ENCODE measurements at places on chromosomes 7 and 10. TPM values are rescaled to one million over a fixed set of nuclear protein-coding genes. Genes with fewer than 3 reads are reported as not detected.

Gene CALHM3
- total RNA-seq, result not detected

GRCh38 chr7:108090791-108091460 is 39.2 kb downstream of the LAMB4 start:
- no peaks in the 10 kb centered on the region for H3K36me3 ChIP-seq
- H3K4me3 ChIP-seq, result no peak overlapping the region
- H3K27ac ChIP-seq, result no peak overlapping the region
- DNase-seq, result no peak
- H3K27me3 ChIP-seq, result no peaks in the 10 kb centered on the region

Gene TSPAN13
- total RNA-seq, result 6.4 TPM

- no peak for DNase-seq
- no peak overlapping the region for H3K4me3 ChIP-seq
- H3K27ac ChIP-seq, result no peak overlapping the region
Observed at GRCh38 chr7:141012696-141013344, 1.9 kb downstream of the MRPS33 start.

DNA sequence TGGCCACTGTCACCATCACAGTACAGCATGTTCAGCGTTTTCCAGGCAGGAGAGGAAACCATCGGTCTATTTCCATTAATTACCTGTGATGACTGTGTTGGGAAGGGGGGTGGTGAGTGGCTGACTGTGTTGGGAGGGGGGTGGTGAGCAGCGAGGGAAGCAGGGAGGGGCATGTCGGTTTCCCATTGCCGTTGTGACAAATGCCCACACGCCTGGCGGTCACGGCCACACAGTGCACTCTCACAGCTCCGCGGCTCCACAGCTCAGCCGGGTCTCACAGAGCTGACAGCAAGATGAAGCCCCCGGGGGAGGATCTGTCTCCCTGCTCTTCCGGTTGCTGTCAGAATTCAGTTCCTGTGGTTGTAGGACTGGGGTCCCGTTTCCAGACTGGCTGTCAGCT is 39.0 kb downstream of the AP5Z1 start:
- H3K27ac ChIP-seq, result no peak overlapping the region
- no peaks in the 10 kb centered on the region for H3K36me3 ChIP-seq
- H3K4me3 ChIP-seq, result no peak overlapping the region
- H3K4me1 ChIP-seq, result peaks cover 3% of the 10 kb centered on the region

DNA sequence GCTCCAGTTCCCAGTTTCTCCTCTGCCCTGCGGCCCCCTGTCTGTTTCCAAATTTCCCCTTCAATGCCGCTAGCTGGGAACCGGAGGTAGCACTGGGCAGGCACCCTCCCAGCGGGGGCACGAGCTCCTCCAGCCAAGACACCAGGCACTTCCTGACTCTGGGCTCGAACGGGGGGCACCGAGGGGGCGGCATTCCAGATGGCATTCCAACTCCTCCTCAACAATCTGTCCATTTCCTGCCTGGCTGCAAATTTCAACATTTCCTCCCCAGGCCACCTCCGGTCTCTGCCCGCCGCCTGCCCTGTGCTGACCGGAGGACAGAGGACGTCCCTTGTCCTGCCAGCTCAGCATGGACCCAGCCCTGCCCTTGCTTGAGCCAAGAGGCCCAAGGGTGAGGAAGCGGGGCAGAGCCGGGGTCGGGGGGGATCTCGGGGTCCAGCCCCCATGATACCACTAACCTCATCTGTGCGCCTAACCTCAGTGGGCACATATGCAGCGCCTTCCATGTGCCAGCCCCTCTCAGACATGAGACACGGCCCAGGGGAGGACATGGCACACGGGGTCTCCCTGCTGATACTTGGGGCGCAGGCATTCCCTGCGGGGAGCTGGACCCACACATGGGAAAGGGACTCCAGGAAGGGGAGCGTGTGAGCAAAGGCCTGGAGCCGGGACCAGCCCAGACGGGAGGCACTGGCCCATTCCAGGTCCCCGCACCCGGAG is 58.0 kb downstream of the PDGFA start:
- no peak overlapping the region for H3K27ac ChIP-seq
- H3K4me1 ChIP-seq, result peaks cover 22% of the 10 kb centered on the region
- no peaks in the 10 kb centered on the region for H3K27me3 ChIP-seq
- no peaks in the 10 kb centered on the region for H3K36me3 ChIP-seq

DNA sequence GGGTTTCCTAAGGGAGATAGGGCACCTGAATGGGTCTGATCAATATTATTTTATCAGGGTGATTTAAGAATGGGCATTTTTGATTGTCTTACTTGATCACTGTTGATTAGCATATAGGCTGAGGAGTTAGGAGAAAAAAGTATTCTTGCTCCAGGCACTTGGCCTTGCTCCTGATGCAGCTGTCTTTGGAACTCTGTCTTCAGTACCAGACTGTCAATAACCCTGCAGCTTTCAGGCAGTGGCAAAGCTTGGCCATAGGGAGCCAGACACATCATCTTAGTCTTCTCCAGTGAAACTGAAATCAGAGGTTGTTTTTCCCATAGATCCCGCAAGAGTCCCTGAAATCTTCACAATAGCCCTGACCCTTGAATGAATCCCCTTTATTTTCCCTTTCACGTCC is 47.2 kb downstream of the EXOC4 start:
- H3K27me3 ChIP-seq, result no peaks in the 10 kb centered on the region
- H3K4me1 ChIP-seq, result peaks cover 11% of the 10 kb centered on the region
- H3K4me3 ChIP-seq, result no peak overlapping the region
- no peak overlapping the region for H3K27ac ChIP-seq
- no peak for DNase-seq

- peak overlapping the region; percentile 53 for H3K27ac ChIP-seq
- no peaks in the 10 kb centered on the region for H3K27me3 ChIP-seq
- peaks cover 10% of the 10 kb centered on the region for H3K4me1 ChIP-seq
Observed at GRCh38 chr7:8205537-8205936, 56.4 kb downstream of the ICA1 start.

GRCh38 chr7:86933295-86933845 is 126.1 kb downstream of the ELAPOR2 start:
- no peak overlapping the region for H3K27ac ChIP-seq
- H3K36me3 ChIP-seq, result no peaks in the 10 kb centered on the region
- no peak for DNase-seq
- peaks cover 11% of the 10 kb centered on the region for H3K4me1 ChIP-seq

- H3K4me3 ChIP-seq, result peak overlapping the region; percentile 46
- H3K27me3 ChIP-seq, result no peaks in the 10 kb centered on the region
- peaks cover 12% of the 10 kb centered on the region for H3K4me1 ChIP-seq
- no peak for DNase-seq
- H3K27ac ChIP-seq, result no peak overlapping the region
Observed at GRCh38 chr10:60082341-60082740, 176.0 kb upstream of the CCDC6 start.

GRCh38 chr7:11747715-11748485 is 84.1 kb downstream of the THSD7A start:
- H3K4me3 ChIP-seq, result no peak overlapping the region
- H3K27me3 ChIP-seq, result no peaks in the 10 kb centered on the region
- H3K4me1 ChIP-seq, result no peaks in the 10 kb centered on the region
- no peaks in the 10 kb centered on the region for H3K36me3 ChIP-seq

Gene VAX1
- total RNA-seq, result not detected

DNA sequence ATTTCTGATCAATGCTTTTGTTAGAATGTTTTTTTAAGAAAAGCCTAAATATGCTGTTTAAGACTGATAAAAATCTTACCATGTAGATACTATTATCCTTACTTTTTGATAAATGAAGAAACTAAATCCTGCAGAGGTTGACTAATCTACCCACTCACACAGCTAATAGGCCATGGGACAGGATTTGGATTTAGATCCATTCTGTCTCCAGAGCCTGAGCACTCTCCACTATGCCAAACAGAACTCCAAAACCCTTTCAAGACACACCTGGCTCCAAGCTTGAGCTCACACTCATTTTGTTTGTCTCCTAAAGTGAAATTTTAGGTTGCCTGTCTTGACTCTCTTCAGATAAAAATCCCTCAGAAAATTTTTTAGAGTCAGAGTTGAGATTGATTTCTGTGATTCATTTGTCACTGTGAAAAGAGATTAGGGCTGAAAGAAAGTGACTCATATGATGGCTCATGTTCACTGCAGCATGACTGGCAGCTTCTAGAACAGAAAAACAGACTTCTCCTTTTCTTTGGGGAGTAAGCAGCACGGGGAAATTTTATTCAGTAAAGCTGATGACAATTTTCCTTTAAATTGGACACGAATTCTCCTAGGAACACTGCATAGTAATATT is 132.3 kb upstream of the POT1 start:
- peak overlapping the region; percentile 60 for H3K27ac ChIP-seq
- H3K36me3 ChIP-seq, result no peaks in the 10 kb centered on the region
- H3K27me3 ChIP-seq, result no peaks in the 10 kb centered on the region
- DNase-seq, result no peak
- H3K4me1 ChIP-seq, result peaks cover 15% of the 10 kb centered on the region

GRCh38 chr10:34504534-34504933 is 310.6 kb downstream of the PARD3 start:
- no peak overlapping the region for H3K27ac ChIP-seq
- H3K4me3 ChIP-seq, result no peak overlapping the region
- no peaks in the 10 kb centered on the region for H3K4me1 ChIP-seq
- no peak for DNase-seq

- DNase-seq, result no peak
- no peaks in the 10 kb centered on the region for H3K36me3 ChIP-seq
- peak overlapping the region; percentile 59 for H3K27ac ChIP-seq
- H3K4me3 ChIP-seq, result peak overlapping the region; percentile 48
- H3K4me1 ChIP-seq, result peaks cover 56% of the 10 kb centered on the region
Observed at GRCh38 chr10:122149561-122150505, 121.3 kb upstream of the BTBD16 start.

Gene MGAM2
- 0.54 TPM for total RNA-seq

Gene PMS2
- 14.2 TPM for total RNA-seq

GRCh38 chr10:128210215-128211063 is 84.2 kb upstream of the MKI67 start:
- no peaks in the 10 kb centered on the region for H3K27me3 ChIP-seq
- no peak overlapping the region for H3K27ac ChIP-seq
- no peaks in the 10 kb centered on the region for H3K36me3 ChIP-seq
- H3K4me3 ChIP-seq, result peak overlapping the region; percentile 75
- peaks cover 4% of the 10 kb centered on the region for H3K4me1 ChIP-seq
- no peak for DNase-seq

DNA sequence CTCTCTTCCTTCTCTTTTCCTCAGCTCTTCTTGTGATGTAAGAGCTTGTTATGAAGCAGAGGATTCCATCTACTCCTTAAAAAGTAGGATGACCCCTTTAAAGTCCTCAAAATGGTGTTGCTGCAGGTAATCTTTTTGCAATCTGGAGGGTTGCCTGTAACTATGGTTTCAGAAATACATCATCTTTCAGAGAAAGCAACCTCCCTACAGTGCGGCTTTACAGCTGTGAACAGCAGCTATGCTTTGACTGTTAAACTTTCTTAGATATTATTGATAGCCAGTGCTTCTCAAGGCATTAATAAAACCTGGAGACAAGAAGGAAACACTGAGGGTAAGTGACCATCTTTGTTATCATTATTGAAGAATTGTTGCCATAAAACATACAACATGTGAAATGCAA is 86.6 kb upstream of the MDFIC start:
- H3K4me3 ChIP-seq, result no peak overlapping the region
- H3K36me3 ChIP-seq, result no peaks in the 10 kb centered on the region
- no peak overlapping the region for H3K27ac ChIP-seq

- no peaks in the 10 kb centered on the region for H3K27me3 ChIP-seq
- no peak for DNase-seq
- H3K4me3 ChIP-seq, result no peak overlapping the region
Observed at GRCh38 chr10:17861760-17862159, 52.6 kb downstream of the MRC1 start.

GRCh38 chr7:132249256-132249971 is 326.9 kb downstream of the PLXNA4 start:
- H3K27me3 ChIP-seq, result no peaks in the 10 kb centered on the region
- H3K4me3 ChIP-seq, result no peak overlapping the region
- H3K36me3 ChIP-seq, result no peaks in the 10 kb centered on the region
- no peak for DNase-seq
- H3K4me1 ChIP-seq, result peaks cover 6% of the 10 kb centered on the region

Gene PPP1R3A
- 0.35 TPM for total RNA-seq

DNA sequence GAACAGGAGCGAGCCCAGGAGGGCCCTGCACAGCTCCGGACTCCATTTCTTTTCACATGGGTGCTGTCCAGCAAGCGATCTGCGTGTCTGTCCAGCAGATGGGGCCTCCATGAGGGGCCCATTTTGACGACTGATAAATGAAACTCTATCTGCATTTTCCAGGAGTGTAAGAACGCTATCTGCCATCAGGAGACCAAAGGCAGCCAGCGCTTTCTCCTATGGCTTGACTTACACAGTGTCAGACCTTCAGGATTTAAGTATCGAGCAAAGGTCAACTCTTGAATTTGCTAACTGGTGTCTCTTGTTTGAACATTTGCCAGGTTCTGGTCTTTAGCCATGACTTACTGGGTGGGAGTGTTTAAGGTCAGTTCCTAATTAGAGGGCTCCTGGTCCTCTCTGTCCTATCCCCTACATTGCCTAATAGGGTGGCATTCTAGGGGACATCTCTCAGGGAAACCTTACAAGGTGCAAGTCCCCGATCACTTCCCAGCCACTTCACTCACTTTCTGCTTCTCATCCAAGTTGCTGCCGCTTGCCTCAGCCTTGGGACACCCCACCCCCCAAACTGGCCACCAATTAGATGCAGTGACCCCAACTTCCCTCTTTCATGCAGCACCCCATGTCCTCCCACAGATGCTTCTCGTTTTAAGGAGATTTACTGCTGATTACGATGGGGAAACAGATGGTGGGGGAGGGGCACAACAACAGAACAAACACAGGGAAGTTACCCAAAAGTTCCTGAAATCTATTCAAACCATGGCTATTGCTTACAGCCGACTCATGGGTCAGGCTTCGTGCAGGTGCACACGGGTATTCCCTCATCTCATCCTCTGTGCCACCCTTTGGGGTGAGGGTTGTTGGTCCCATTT is 20.0 kb downstream of the VSIR start:
- H3K4me1 ChIP-seq, result peaks cover 3% of the 10 kb centered on the region
- H3K36me3 ChIP-seq, result peaks cover 28% of the 10 kb centered on the region
- no peak for DNase-seq
- no peaks in the 10 kb centered on the region for H3K27me3 ChIP-seq

DNA sequence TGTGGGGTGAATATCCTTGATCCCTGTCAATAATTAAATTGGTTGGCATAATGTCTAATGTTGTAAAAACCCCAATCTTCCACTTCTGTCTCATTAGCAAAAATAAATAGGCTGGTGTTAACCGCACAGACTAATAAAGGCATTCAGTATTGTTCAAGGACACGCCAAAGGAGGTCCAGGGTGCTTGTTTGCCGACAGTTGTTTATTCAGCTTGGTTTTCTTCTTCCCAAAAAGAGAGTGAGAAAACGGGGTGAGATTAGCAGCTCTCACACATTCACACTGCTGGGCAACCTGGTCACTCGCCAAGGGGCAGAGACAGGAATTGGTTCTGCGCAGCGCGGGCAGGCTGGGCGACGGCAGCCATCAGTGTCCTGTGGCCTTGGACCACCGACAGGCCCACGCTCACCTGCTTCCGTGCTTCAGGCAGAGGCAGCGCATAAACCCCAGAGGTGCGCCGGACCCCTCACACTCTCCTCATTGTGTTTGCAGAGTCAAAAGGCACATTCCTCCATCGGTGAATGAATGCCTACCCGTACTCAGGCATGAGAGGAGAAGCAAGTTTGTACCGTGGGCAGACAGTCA is 26.2 kb upstream of the LMBR1 start:
- no peak overlapping the region for H3K27ac ChIP-seq
- H3K27me3 ChIP-seq, result no peaks in the 10 kb centered on the region
- no peaks in the 10 kb centered on the region for H3K36me3 ChIP-seq
- no peak overlapping the region for H3K4me3 ChIP-seq
- DNase-seq, result no peak
- H3K4me1 ChIP-seq, result no peaks in the 10 kb centered on the region

GRCh38 chr7:31735991-31736982 is 49.3 kb downstream of the PPP1R17 start:
- H3K4me1 ChIP-seq, result no peaks in the 10 kb centered on the region
- H3K36me3 ChIP-seq, result no peaks in the 10 kb centered on the region
- no peak overlapping the region for H3K27ac ChIP-seq
- no peak overlapping the region for H3K4me3 ChIP-seq

Gene SUN3
- total RNA-seq, result not detected
